ENCODE measurements at places on chromosomes 5 and 9.

GRCh38 chr9:131839281-131840084 lies 99.6 kb upstream of the RAPGEF1 start:
- no peak for DNase-seq
- H3K27ac ChIP-seq, result peak overlapping the region; percentile 41
- no peaks in the 10 kb centered on the region for H3K27me3 ChIP-seq

DNA sequence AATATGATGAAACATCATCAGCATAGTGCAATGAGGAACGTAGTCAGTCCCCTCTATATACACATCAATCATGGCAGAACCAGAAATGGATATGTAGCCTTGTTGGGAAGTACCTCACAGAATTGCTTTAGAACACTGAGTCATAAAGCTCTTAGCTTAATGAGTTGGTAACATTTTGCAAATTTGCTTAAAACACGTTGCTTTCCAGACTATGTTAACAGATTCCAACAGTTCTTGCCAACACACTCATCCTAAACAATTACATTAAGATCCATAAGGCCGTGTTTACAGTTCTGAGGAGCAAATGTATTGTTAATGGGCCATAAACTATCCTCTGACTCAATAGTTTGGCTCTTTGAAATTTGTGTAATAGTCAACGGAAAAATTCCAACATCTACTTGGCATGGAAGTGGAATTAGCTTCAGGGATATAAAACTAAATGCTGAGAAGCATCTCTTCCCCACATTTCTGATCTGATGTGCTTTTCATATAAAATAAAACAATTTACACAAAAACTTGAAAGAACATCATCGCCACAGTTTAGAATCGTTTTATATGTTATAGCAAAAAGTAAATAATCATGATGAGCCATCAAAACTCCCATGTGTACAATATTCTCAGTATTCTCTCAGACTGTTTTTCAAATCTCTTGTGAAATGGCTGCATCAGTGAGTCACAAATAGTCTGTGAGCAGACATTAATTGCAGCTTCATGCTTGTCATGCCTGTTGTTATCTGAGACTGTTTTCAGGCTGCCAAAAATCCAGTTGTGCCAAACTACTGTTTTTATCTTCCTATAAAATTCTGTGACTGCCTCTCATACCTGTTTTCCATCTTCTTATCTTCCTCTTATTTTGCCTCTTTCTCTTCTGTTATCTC lies 291.9 kb downstream of the COX7C start:
- H3K4me3 ChIP-seq, result no peak overlapping the region
- DNase-seq, result no peak
- no peaks in the 10 kb centered on the region for H3K36me3 ChIP-seq
- no peaks in the 10 kb centered on the region for H3K4me1 ChIP-seq
- no peaks in the 10 kb centered on the region for H3K27me3 ChIP-seq
- H3K27ac ChIP-seq, result no peak overlapping the region

DNA sequence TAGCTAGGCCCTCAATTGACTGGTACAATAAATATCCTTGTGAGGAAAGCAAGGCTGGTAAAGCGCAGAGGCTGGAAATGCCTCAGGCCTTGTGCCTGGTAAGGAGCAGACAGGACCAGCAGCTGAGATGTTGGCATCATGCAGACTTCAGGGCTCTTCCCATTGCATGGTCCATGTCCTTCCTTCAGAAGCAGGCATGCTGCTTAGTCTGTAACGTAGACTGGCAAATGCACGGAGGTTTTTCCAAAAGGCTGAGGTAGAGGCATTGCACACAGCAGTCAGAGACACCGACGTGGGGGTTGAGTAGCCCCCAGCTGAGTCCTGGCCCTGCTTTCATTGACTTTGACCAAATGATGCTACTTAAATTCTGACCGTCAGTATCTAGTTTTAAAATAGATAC lies 87.1 kb downstream of the ADRB2 start:
- H3K27me3 ChIP-seq, result no peaks in the 10 kb centered on the region
- no peaks in the 10 kb centered on the region for H3K4me1 ChIP-seq
- H3K4me3 ChIP-seq, result no peak overlapping the region
- no peaks in the 10 kb centered on the region for H3K36me3 ChIP-seq

GRCh38 chr9:126459546-126459945 lies 132.9 kb downstream of the MVB12B start:
- H3K4me3 ChIP-seq, result no peak overlapping the region
- no peak for DNase-seq
- no peaks in the 10 kb centered on the region for H3K4me1 ChIP-seq
- no peaks in the 10 kb centered on the region for H3K27me3 ChIP-seq
- H3K36me3 ChIP-seq, result no peaks in the 10 kb centered on the region

DNA sequence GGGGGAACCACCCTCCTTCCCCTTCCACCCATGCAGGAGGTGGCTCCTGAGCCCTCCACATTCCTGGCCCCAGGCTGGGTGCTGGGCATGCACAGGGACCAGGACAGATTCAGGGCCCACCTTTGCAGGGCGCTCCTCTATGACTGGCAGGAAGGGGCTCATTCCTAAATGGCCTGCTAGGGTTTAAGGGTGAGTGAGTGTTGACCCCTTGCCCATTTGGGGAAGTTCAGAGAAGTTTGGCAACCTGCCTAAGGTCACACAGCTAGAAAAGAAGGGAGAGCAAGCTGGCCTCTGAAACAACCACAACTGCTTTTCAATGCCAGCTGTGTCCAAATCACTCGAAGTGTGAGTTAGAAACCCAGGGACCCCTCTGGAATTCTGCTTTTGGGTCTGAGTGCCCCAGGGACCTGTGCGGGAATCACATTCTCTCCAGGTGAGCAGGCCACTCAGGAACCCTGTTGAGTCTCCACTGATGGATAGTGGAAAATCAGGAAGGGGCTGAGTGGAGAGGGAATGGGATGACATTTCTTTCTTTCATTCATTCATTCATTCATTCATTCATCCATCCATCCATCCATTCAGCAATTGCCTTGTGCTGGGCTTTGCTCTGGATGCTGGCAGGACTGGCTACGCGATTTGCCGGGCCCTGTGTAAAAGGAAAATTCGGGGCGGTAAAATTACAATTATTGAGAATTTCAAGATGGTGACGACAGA lies 191.9 kb downstream of the C9orf50 start:
- no peaks in the 10 kb centered on the region for H3K27me3 ChIP-seq
- DNase-seq, result no peak
- no peak overlapping the region for H3K27ac ChIP-seq
- no peaks in the 10 kb centered on the region for H3K4me1 ChIP-seq
- no peak overlapping the region for H3K4me3 ChIP-seq

- no peak for DNase-seq
- H3K4me3 ChIP-seq, result no peak overlapping the region
- H3K4me1 ChIP-seq, result no peaks in the 10 kb centered on the region
- H3K27ac ChIP-seq, result no peak overlapping the region
- no peaks in the 10 kb centered on the region for H3K27me3 ChIP-seq
- no peaks in the 10 kb centered on the region for H3K36me3 ChIP-seq
These were observed 840.4 kb upstream of the WWC1 start for GRCh38 chr5:167451076-167451475.

GRCh38 chr9:5799314-5799713 lies 33.6 kb downstream of the ERMP1 start:
- no peak overlapping the region for H3K27ac ChIP-seq
- no peak for DNase-seq
- no peak overlapping the region for H3K4me3 ChIP-seq
- peaks cover 6% of the 10 kb centered on the region for H3K36me3 ChIP-seq

DNA sequence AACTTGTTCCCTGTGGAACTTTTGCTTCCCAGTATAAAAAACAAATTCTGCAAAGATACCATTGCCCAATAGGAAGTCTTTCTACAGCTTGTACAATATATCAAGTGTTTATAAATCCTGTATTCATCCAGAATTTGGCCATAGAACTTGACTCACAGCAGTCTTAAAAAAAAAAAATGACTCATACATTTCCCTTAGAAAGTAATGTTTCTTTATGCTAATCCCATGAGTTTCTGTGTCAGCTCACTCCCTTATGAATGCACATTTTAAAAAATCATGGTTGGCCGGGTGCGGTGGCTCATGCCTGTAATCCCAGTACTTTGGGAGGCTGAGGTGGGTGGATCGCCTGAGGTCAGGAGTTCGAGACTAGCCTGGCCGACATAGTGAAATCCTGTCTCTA lies 89.3 kb upstream of the DMRT1 start:
- no peak for DNase-seq
- no peaks in the 10 kb centered on the region for H3K36me3 ChIP-seq
- H3K27ac ChIP-seq, result no peak overlapping the region
- H3K4me1 ChIP-seq, result peaks cover 16% of the 10 kb centered on the region
- no peaks in the 10 kb centered on the region for H3K27me3 ChIP-seq

- no peak for DNase-seq
- peaks cover 2% of the 10 kb centered on the region for H3K4me1 ChIP-seq
- no peak overlapping the region for H3K27ac ChIP-seq
- H3K27me3 ChIP-seq, result peaks cover 29% of the 10 kb centered on the region
These were observed 50.2 kb upstream of the DAB2IP start for GRCh38 chr9:121601194-121601593.

GRCh38 chr9:80175286-80176150 lies 603.8 kb downstream of the TLE4 start:
- H3K27me3 ChIP-seq, result no peaks in the 10 kb centered on the region
- H3K4me1 ChIP-seq, result no peaks in the 10 kb centered on the region
- no peak overlapping the region for H3K27ac ChIP-seq
- no peaks in the 10 kb centered on the region for H3K36me3 ChIP-seq

- no peaks in the 10 kb centered on the region for H3K4me1 ChIP-seq
- DNase-seq, result no peak
- no peaks in the 10 kb centered on the region for H3K27me3 ChIP-seq
- no peak overlapping the region for H3K4me3 ChIP-seq
These were observed 72.9 kb downstream of the ARHGEF37 start for GRCh38 chr5:149654231-149654630.

GRCh38 chr9:136860933-136861873 lies 4.9 kb downstream of the EDF1 start:
- peaks cover 9% of the 10 kb centered on the region for H3K4me1 ChIP-seq
- H3K27me3 ChIP-seq, result no peaks in the 10 kb centered on the region
- no peak overlapping the region for H3K27ac ChIP-seq
- peaks cover 31% of the 10 kb centered on the region for H3K36me3 ChIP-seq
- DNase-seq, result no peak
- H3K4me3 ChIP-seq, result no peak overlapping the region

- H3K4me1 ChIP-seq, result peaks cover 3% of the 10 kb centered on the region
- H3K36me3 ChIP-seq, result peaks cover 84% of the 10 kb centered on the region
- no peak overlapping the region for H3K27ac ChIP-seq
- H3K27me3 ChIP-seq, result no peaks in the 10 kb centered on the region
- no peak for DNase-seq
These were observed 36.3 kb upstream of the SETD9 start for GRCh38 chr5:56873056-56873455.

- DNase-seq, result no peak
- no peaks in the 10 kb centered on the region for H3K4me1 ChIP-seq
- no peak overlapping the region for H3K27ac ChIP-seq
- no peak overlapping the region for H3K4me3 ChIP-seq
- H3K36me3 ChIP-seq, result no peaks in the 10 kb centered on the region
These were observed 16.1 kb upstream of the SPIN1 start for GRCh38 chr9:88372103-88372654.
